ENCODE measurements at places on chromosomes 1 and 21.
A peak's percentile ranks its signal among the peaks of the same experiment; 100 is the strongest.

DNA sequence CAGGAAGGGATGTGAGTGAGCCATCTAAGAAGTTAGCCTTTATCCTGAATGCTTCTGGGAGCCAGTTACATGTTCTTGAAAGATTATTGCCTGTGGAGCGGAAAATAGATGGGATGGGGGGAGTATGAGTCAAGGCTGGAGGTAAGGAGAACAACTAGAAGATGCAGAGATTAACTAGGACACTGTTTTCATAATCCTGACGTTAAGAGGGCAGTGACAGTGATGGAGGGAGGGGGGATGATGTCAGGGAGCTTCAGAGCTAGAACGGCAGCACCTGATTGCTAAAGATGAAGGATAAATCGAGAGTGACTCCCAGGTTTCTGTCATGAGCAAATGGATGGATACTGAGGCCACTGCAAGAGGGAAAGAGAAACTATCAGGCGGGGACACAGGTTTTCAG, 10.0 kb upstream of the RCSD1 start:
- DNase-seq: no peak

DNA sequence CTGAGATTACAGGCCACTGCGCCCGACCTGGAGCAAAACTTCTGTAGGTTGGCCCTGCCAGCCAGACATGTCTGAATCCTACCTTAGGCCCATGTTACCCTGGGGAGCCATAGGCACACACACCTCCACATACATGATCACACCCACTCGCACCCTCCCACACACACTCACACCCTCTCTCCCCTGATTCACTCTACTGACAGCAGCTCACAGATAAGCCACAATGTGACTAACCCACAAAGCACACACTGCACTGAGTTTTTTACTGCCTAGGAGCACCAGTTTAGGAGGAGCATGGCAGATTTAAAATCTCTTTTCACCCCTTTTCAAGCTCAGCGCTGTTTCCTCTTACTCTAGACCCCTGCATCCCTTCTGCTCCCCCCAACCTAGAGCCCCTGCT, 41.7 kb downstream of the SLC30A1 start:
- no peak for DNase-seq

DNA sequence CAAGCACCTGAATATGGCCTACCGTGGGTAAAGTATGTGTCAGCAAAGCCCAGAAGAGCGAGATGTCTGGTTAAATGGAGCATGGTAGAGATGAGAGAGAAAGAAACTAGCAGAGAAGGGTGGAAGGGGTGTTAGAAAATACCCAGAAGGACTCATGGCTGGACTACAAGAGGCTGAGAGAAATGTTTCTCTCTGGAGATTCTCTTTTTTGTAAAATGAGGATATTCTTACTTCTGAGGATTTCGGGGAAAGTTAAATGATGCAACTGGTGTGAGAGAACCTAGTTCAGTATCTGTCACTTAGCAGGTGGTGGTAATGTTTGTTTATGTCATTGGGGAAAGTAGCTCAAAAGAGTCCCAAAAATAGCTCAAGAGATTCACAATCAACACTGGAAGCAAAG, 7.2 kb upstream of the EPS15 start:
- no peak for DNase-seq

GRCh38 chr1:166253076-166253779, 86.4 kb upstream of the FAM78B start:
- no peak for DNase-seq

- no peak for DNase-seq
Observed at GRCh38 chr1:5757187-5757805, 234.9 kb downstream of the NPHP4 start.

GRCh38 chr21:34360488-34361241, 3.1 kb upstream of the KCNE2 start:
- peak; percentile 15 for DNase-seq

DNA sequence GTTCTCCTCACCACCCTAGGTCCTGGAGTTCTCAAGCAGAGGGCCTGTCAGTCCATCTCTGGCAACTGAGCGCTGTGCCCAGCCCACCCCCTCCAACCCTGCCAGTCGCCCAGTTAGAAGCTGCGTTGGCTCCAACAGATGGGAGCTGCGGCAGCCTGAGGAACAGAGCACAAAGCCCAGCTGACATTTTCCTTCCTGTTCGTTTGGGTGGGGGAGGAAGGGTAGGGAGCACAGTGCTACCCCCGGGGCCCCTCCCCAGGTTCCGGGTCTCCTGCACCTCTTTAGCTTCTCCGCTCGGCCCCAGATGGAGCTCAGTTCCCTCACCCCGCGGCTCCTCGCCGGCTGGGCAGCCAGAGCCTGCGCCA, 1.4 kb downstream of the LRRN2 start:
- peak; percentile 60 for DNase-seq

DNA sequence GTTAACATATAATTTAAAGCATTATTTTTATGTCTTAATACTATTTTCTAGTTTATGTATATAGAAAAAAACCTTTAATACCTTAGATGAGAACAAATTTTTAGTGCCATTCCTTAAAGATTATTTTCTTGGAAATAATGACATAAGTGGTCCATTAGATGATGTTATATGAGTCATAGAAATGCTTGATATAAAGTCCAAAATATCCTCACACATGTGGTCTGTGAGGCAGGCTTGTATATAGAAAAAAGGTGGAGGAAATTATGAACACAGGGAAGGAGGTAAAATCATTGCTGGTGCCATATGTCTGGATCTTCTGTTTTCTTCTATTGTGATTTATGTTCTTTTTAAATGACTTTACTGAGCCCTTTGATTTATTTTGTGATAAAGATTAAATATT, 79.3 kb downstream of the MAP3K7CL start:
- DNase-seq: no peak

- no peak for DNase-seq
Observed at GRCh38 chr1:186648613-186649012, 31.6 kb downstream of the PTGS2 start.

DNA sequence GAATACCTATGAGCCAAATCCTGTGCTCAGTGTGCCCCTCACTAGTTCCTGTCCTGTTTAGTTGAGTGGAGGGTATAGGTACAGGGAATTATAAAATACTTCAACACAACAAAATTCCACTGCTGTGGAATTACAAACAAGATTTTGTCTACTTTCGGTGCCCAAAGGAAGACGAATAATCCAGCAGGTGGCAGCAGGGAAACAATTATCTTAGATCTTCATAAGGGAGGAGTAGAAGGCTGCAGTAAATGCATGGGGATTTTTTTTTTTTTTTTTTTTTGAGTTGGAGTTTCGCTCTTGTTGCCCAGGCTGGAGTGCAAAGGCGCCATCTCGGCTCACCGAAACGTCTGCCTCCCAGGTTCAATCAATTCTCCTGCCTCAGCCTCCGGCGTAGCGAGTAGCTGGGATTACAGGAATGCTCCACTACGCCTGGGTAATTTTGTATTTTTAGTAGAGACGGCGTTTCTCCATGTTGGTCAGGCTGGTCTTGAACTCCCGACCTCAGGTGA, 2.0 kb upstream of the PIP5K1A start:
- peak; percentile 93 for DNase-seq

DNA sequence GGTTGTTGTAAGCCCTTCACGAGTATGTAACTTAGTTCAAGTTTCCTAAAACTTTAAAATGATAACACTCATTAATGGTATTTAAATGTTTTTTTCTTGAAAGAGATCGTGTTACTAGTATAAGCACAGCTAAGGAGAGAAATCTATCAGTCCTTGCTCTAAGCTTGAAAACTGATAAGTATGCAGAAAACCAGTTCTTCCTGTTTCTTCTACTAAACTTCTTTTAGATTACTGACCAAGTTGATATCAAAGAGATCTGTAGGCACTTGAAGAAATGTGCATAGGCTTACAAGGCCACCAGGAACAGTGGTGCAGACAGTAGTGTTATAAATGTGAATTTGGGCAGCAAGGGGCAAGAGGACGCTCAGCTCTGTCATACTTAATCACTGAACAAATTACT, 3.9 kb downstream of the EFCAB14 start:
- DNase-seq: no peak

GRCh38 chr1:32900956-32901822, at the start of gene TMEM54:
TMEM54 (minus strand) TSS chr1:32901389; CDS start chr1:32901238, 151 bp downstream.
- peak; percentile 67 for DNase-seq

DNA sequence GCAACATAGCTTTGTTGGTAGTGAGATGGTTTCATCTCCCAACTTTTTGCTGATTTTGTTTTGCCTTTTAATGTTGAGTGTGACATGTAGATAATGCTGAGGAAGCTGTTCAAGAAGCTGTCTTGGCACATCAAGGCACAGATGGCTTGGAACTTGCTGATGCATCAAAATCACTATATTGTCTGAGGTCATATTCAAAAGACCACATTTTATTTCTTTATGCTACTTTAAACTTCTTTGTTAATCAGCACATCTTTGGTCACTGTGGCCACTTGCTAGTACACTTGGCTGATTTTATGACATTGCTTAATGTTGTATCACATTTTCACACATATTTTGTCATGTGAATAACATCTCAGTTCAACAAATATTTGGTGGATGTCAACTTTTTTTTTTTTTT, 87.1 kb upstream of the BCL10 start:
- no peak for DNase-seq

Data from WERI-Rb-1 (cell line).